Ecto neural progenitor cell (in vitro differentiated cells): ENCODE measurements at places on chromosomes 6 and 20.
A peak's percentile ranks its signal among the peaks of the same experiment; 100 is the strongest.

DNA sequence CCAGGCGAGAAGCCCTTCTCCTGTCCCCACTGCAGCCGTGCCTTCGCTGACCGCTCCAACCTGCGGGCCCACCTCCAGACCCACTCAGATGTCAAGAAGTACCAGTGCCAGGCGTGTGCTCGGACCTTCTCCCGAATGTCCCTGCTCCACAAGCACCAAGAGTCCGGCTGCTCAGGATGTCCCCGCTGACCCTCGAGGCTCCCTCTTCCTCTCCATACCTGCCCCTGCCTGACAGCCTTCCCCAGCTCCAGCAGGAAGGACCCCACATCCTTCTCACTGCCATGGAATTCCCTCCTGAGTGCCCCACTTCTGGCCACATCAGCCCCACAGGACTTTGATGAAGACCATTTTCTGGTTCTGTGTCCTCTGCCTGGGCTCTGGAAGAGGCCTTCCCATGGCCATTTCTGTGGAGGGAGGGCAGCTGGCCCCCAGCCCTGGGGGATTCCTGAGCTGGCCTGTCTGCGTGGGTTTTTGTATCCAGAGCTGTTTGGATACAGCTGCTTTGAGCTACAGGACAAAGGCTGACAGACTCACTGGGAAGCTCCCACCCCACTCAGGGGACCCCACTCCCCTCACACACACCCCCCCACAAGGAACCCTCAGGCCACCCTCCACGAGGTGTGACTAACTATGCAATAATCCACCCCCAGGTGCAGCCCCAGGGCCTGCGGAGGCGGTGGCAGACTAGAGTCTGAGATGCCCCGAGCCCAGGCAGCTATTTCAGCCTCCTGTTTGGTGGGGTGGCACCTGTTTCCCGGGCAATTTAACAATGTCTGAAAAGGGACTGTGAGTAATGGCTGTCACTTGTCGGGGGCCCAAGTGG is 5.3 kb downstream of the SNAI1 start:
- no peak for DNase-seq

- no peak for DNase-seq
Measured at GRCh38 chr6:50654155-50654554, 59.2 kb upstream of the TFAP2D start.

DNA sequence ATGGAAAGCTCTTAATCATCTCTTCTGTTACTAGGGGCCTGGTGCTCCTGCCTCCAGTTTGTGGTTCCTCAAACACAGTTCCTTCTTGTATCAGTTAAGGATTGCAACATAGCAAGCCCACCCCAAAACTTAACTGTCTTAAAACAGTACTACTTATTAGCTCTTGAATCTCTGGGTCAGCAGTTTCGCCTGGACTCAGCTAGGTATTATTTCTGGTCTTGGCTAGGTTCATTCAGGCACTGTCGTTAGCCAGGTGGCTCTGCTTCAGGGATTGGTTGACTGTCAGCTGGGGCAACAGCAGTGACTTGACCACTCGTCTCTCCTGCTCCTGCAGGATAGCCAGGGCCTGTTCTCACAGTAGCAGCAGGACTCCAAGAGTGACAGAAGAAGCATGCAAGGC is 30.0 kb upstream of the RALY start:
- no peak for DNase-seq

DNA sequence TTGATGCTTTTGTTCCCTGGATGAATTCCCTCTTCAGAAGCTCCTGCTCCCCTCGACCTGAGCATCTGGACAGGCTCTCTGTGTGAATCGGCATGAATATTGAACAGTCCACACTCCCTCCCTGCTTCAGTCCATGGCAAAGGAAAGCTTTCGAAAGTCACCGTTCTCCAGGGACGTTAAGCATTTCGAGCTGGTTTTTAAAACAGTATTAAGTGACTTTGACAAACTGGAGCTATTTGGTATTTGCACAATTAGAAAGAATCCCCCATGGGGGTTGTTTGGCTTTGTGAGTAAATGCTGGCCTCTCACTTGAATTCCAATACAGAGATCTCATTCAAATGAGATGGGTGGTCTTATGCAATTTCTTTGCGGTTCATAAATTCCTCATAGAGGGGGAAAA is 85.3 kb upstream of the TIAM2 start:
- DNase-seq, result no peak

DNA sequence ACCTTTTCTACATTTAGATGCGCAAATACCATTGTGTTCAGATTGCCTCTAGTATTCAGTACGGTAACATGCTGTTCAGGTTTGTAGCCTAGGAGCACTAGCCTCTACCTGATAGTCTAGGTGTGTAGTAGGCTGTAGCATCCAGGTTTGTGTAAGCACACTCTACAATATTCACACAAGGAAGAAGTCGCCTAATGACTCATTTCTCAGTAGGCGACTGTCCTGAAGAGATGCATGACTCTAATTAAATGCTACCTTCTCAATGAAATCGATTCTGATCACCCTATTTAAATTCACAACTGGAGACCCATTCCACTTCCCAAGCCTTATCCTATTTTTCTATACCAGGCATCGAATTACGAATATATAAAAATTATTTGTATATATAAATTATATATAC is 1.3 kb downstream of the MCUR1 start:
- DNase-seq, result no peak

- DNase-seq, result peak; percentile 60
Measured at GRCh38 chr6:169722362-169723199, 1.7 kb downstream of the PHF10 start.

DNA sequence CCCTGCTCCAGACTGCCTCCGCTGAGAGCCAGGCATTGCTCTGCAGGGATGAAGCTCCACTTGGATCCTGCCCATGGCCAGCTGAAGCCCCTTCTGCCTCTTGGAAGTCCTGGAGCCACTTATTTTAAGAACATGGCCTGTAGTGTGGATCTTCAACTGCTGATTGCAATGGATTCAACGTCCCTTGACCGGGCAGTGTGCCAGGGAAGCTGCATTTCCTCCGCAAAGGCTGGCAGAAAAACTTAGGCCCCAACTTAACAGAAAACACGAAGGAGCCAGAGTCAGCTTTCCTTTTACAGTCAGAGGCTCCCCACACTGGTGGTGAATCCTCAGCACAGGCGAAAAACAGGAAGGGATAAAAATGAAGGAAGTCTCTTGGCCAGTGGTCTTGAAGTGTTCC is 26.3 kb upstream of the FOXQ1 start:
- DNase-seq, result no peak

- DNase-seq, result no peak
Measured at GRCh38 chr6:53496797-53497375, 48.0 kb downstream of the GCLC start.

GRCh38 chr6:76633259-76633658 is 560.8 kb upstream of the IMPG1 start:
- DNase-seq, result no peak

DNA sequence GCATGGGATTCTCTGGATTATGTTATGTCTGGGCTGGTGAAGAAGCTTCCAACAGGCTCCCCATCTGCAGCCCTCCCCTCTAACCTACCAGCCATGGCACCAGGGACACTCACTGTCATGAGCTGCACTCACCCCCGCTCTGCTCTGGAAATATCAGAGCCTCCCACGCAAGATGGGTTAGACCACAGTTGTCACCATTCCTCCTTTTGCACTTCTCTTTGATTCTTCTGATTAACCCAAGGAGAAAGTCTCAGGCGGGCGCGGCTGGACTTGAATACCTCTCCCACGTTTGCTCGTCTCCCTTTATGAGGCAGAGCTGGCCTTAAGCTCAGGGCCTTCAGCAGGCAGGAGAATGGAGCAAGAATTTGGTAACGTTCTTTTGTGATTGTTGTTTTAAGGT is 128.1 kb downstream of the CEBPB start:
- DNase-seq, result no peak

DNA sequence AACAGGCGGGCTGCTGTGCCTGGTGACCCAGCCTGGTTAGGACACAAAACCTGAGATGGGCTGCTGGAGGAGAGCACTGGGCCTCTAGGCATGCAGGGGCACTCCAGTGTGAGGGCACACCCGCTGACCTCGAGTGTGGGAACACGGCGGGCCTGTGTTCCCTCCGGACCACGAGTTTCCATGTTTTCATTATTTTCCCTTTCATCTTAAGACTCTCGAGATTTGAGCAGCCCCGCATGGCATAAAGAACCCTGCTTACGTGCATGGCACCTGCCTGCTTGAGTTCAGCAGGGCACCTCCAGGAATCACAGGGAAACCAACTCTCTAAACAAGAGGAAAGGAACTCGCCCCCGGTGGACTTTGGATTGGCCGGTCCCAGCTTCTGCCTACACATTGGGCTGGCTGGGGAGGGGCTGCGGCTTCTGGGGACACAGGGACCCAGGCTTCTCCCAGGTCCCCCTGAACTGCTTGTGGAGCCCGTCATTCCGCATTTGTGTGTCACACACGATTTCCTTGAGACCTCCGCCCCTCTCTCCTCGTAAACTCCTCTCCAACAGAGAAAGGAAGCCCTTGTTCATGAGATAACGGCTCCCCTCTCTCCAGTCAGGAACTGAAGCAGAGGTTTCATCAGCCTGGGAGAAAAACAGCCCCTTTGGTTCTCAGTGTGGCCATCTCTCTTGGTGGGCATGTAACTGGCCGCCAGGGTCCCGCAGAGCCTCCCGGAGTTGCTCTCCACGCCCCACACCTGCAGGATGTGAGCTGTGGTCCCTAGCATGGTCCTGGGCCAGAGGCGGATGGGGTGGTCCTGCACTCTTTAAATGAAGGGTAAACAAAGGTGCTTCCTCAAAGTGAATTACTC is 181.8 kb downstream of the TTLL2 start:
- DNase-seq, result no peak

GRCh38 chr20:59984541-59984940 is 26.3 kb downstream of the CDH26 start:
- no peak for DNase-seq

DNA sequence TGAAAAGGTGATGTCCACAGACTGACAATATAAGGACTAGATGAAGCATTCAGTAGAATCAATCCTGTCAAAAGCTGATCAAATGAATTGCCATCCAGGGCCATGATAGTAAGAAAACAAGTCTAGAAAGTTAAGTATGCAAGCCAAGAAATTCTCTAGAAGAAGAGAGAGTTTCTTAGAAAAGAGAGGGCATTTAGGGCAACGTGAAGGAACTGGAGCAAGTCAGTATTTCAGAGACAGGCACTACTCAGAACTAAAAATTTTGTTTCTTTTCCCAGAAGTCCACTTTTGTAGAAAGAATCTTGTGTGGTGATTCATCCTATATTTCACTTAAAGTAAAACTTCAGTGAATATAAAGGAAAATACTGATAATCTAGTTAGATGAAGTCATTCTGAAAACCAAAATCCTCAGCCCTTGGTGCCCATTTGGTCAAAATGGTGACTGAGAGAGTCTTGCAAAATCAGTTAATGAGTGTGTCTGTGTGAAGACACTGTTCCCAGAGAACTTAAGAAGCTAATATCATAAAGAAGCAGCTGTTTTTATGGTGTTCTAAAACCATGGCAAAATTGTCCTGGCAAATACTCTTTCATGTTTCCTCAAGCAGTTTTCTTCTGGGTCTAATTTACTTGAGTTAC is 82.2 kb downstream of the COL19A1 start:
- no peak for DNase-seq

DNA sequence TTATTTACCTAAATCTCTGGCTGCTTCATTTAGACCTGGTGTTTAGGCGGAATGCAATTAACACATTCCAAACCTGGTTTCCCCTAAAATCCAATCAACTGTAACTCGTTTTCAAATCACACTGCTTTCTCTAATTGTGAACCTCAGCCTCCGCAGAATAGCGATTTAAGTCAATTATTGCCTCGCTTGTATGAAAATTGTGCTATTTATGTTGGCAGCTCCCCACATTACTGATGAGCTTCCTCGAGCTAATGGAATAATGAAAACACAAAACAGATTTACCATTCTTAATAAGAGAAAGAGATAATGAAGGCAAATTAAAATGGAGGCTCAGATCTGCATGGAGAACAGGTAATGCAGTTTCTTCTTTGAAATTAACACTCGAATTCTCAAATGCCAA is 67.9 kb downstream of the SLC2A10 start:
- no peak for DNase-seq

DNA sequence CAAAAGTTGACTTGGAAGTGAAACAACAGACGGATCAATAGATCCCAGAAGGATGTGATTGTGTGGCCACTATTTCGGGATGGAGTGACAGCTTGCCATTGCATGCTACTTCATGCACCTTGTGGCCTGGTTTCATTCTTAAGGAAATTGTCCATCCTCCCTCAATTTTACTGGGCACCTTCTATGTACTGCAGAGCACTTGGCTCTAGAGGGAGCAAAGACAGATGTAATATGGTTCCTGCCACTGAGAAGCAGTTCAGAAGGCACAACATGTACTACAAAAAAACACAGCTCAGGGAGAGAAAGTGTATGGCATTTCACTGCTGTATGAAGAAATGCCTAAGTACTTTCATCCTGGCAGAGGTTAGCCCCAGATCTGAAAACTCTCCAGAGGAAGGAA is 91.9 kb downstream of the FOXA2 start:
- DNase-seq, result no peak

DNA sequence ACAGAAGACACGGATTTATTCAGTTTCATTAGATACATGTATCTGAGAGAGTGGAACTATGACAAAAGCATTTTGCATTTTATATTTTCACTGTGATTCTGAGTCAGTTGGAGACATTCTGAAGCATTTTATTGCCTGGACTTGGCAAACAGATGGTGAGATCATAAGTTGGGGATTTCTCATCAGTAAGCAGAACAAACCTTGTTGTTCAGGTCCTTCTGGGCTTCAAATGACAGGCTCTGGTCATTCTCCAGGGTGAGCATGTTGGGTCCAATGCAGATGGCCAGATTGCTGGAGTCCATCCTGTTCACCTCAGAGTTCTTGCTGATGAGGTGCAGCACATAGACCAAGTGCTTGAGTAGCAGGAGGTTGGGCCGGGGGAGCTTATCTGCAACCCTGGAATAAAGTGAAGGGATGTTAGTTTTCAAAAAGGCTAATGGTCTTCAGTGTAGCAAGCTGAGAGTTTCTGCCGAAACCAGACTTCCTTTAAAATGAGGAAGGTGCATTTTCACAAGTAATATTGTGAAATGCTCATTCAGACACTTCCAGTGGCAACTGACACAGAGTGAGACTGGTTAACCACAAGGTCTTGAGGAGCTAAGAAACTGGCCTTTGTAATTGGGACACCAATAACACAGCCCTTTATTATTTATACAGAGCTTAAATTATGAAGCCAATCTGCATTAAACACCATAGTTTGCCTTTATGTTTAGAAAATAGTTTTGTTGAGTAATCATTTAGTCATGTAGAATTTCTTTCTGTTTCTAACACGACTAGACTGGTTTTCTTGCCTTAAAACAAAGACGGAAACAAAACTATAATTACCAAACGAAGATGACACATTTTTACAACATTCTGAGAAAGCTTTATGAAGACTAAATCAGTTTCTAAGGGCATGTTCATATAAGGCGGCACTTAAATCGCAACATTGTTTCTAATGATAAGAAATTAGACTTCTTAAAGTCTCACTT is 5.6 kb downstream of the TAGAP start:
- no peak for DNase-seq

- no peak for DNase-seq
Measured at GRCh38 chr6:56911847-56912246, 43.1 kb upstream of the BEND6 start.
